Activated CD4-positive, alpha-beta T cell treated with anti-CD3 and anti-CD28 coated beads, Interleukin-2, amount 10 ng/mL, durations not matched to agents 7 days and 5 days (primary cell): ENCODE measurements at places on chromosomes 13 and 19.

DNA sequence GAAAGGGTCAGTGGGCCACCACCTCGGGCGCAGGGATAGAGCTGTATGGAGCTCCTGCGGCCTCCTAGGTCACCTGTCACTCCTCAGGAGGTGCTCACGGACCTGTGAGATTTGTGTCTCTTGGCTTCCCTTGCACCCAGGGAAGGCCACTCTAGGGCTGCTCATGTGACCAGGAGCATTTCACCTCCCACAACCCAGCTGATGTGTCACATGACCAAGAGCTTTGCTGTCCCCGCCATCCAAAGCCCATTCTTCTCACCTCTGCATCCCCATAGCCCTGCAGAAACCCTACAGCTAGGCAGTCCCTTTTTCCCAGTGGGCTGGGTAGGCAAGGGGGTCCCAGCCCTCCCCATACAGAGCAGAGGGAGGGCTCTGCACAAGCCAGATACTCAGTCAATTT lies 51.2 kb downstream of the TSHZ3 start:
- no peak for DNase-seq

GRCh38 chr13:43792076-43792881 lies 5.5 kb upstream of the ENOX1 start:
- DNase-seq = no peak

GRCh38 chr19:10639836-10640235 lies 14.3 kb upstream of the ILF3 start:
- DNase-seq = no peak

- DNase-seq = no peak
These were observed at the start of gene SYDE1 for GRCh38 chr19:15107061-15108010. SYDE1 (plus strand) TSS chr19:15107401; CDS start chr19:15107434, 33 bp downstream.

- peak; percentile 54 for DNase-seq
These were observed 1395.8 kb downstream of the SLITRK5 start for GRCh38 chr13:89066868-89067466.

GRCh38 chr13:46687810-46688209 lies 109.2 kb downstream of the ESD start:
- no peak for DNase-seq

DNA sequence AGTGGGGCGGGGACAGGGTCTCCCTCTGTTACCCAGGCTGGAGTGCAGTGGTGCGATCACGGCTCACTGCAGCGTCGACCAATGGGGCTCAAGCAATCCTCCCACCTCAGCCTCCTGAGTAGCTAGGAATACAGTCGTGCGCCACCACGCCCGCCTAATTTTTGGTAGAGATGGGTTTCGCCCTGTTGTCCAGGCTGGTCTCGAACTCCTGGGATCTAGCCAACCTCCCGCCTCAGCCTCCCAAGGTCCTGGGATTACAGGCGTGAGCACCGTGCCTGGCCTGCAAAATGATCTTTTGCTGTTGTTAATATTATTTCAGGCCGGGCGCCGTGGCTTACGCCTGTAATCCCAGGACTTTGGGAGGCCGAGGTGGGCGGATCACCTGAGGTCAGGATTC lies 621 bp upstream of the TGDS start:
- DNase-seq = no peak

- no peak for DNase-seq
These were observed 54.1 kb downstream of the DNAJC15 start for GRCh38 chr13:43077461-43077860.

DNA sequence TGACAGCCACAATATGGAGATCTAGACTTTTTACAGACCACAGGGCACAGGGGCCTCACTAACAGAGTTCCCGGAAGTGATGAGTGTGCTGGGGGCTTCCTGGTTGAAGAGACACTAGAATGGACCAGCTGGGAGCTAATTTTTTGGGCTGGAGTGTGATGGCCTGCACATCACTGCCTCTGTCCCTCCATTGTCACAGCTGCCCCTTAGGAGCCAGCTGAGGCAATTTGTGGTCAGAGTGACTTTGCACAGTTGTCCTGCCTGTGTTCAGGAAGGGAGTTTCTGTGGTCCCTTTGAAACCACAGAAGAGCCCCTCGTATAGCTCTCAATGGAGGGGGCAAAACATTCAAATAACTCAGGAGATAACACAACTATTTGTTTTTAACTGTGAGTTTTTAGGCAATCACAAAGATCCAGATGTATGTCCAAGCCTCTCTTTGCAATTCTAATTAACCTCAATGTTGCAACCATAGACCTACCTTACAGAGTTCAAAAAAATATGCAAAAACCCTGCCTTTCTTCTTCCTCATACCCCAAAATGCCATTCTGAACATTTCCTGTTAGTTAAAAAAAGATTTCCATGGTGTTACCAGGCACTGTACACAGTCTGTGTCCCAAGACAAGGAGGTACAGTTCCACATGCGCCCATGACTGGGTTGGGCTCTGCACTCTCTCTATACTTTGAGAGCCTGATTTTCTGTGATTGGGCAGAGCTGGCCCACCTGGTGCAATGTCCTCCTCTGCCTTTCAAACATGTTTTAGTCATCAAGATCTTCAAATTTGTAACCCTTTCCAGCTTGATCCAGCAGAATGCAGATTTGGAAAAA lies 2.4 kb downstream of the ALOX5AP start:
- no peak for DNase-seq

DNA sequence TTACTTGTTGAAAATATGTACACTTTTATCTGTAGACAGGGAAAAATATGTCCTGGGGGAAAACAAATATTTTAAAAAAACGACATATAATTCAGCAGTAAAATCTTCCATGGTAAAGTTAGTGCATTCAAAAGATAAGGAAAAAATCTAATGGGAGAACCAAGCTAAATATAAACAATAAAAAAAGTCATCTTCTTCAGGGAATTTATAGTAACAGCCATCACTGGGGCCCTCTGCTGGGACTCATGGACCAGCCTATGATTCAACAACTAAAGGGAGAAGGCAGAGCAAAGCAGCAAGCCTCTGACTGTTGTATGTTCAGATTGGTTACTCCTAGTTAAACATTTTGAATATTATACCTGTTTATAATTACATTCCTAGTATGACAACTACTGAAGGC lies 93.0 kb downstream of the ITGBL1 start:
- no peak for DNase-seq

- DNase-seq = no peak
These were observed 24.7 kb upstream of the SPATA13 start for GRCh38 chr13:24135674-24136300.
